ENCODE measurements at places on chromosomes 5 and 9.

GRCh38 chr5:68911840-68912690 is 181.7 kb upstream of the SLC30A5 start:
- no peak for DNase-seq

DNA sequence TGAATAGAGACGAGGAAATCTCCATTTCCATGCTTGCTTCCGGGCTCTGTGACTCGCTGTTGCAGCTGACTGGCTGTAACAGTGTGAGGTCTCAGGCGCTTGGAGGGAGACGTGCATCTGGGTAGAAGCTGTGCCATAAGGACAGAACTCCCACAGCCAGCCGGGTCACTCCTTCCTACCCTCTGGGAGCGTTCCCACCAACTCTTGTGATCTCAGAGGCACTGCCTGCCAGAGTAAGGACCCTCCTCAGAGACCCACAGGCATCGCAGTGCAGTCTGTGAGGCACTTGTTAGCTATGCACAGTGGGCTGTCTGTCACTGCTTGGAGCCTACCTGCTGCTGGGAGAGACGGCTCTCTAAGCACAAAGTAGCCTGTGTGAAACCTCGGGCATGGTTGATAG is 203.4 kb upstream of the SEMA6A start:
- no peak for DNase-seq

DNA sequence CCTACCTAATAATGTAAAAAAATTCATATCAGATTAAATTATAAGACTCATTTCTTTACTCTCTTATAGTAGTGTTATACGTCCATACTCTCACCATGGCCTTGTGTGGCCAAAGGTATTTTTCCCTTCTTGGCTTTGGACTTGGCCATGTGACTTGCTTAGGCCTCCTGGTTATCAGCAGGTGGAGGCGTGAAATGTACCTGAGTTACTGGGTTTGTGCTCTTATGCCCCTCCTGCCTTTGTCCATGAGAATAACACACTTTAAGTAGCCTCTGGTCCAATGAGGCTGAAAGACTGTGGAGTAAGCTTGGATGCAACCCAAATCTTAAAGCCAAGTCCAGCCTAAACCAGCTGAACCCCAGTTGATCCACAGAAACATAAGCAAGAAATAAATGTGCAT is 68.7 kb downstream of the RETREG1 start:
- no peak for DNase-seq

- DNase-seq, result no peak
Observed at GRCh38 chr9:94885854-94886447, 159.5 kb downstream of the AOPEP start.

DNA sequence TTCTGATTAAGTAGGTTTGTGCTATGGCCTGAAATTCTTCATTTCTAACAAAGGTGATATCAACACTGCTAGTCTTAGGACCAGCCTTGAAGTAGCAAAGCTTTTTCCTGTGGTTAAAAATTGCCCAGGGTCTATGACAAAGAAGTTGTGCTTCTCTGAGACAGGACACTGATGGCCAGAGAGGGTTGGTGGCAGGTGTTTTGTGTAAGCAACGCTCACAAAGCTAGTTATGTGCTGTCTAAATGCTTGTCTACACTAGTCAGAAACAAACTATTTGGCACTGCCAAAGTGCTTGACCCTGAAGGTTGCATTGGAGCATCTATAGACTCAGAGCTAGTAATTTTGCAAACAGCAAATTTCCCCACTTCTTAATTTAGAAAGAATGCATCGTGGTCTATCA is 44.1 kb upstream of the SELENOP start:
- DNase-seq, result no peak

- no peak for DNase-seq
Observed at GRCh38 chr5:91417219-91417618, 34.1 kb upstream of the ARRDC3 start.

GRCh38 chr5:75617736-75618352 is 6.6 kb downstream of the ANKDD1B start:
- no peak for DNase-seq

- no peak for DNase-seq
Observed at GRCh38 chr5:38258042-38258318, 379 bp upstream of the EGFLAM start.

- DNase-seq, result no peak
Observed at GRCh38 chr5:73705364-73705763, 79.4 kb downstream of the ARHGEF28 start.

- DNase-seq, result no peak
Observed at GRCh38 chr5:2849429-2849828, 98.0 kb upstream of the IRX2 start.

- no peak for DNase-seq
Observed at GRCh38 chr9:127021664-127022363, 100.6 kb downstream of the ANGPTL2 start.

- no peak for DNase-seq
Observed at GRCh38 chr9:88995200-88995577, 3.9 kb downstream of the S1PR3 start.

DNA sequence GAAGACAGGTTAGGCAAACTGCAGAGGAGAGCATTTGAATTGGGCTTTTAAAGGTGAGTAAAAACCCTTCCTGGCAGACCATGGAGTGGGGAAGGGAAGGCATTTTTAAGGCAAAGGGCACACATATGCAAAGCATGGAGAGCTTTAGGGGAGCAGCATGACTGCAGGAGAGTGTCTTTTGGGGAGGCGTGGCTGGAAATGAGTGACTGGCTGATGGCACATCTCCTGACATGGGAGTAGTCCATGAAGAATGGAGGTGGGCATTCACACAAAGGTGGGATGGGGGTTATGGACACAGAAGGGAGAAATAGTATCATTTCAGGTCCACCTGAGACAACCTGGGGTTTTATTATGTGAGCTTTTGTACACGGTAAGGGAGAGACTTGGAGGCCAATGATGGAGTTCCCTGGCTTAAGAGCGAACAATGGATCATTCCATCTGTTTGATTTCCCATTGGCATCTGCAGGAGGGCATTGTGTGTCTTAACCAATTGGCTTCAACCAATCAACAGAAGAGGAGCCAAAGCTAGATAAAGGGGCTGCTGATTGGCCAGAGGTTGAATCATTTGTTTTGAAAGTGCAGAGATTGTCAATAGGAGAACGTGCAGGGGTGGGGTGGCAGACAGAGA is 2.1 kb downstream of the NSG2 start:
- no peak for DNase-seq

DNA sequence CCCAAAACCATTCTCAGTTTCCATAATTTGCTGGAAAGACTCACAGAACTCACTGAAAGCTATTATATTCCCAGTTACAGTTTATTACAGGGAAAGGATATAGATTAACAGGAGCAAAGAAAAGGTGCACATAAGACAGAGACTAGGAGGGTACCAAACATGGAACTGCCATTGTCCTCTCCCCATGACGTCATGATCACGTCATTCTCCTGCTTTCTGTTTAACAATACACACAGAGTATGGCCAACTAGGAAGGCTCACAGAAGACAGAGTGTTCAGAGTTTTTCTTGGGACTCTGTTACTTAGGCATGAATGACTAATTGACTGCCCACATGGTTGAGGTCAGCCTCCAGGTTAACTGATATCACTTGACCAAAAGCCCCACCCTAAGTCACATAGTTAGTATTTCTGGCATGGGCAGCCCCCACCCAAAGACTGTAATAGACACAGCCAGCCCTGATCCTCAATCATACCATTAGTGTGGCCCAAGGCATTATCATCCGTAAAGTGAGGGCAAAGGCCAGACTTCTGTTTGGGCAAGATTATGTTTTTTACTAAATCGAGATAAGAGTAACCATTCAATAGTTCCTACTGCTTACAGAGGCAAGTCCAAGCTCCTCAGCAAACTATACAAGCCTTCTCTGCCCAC is 353.5 kb upstream of the POU5F2 start:
- no peak for DNase-seq

GRCh38 chr5:78496373-78496772 is 136.0 kb downstream of the SCAMP1 start:
- no peak for DNase-seq

DNA sequence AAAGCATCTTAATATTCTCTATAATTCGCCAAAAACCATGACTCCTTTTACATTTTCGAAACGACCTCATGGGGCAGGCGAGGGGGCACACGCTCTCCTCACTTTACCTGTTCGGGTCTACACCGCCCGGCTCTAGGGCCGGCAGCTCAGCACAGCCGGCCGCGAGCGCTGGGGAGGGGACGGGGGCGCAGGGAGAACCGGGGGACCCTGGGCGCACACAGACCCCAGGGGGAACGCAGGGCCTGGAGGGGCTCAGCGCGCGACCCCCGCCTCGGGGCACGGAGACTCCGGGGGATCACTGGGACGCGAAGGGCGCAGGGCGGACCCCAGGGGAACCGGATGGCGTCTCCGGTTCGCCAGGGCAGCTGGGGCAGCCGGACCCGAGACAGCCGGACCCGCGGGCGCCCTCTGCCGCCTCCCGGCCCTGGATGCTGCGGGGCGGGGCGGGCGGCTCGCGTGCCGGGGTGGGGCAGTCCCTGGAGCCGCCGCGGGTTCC is at the start of gene AHRR:
AHRR (plus strand) TSS at position 485 of the 496 bp plus-strand sequence. CDS start 22,189 bp downstream, outside the sequence.
- DNase-seq, result no peak

DNA sequence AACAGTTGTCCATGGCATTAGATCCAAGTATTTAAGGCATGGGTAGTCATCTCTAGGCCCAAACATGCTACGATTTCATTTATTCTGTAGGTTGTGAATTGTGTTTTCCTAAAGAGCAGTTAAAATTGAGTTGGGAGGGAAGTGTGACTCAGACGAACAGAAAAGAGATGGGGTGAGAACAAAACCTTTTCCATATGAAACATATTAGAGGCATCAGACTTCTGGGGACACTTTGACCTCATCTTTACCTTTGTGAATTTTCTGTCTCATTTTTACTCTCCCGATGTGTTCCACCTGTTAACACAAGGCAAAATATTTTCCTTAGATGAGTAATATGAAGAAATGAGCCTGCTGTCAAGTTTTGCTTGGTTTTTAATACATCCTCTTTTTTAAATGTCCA is 181.3 kb downstream of the ESM1 start:
- no peak for DNase-seq

GRCh38 chr9:27196383-27196782 is 87.4 kb downstream of the TEK start:
- DNase-seq, result no peak

DNA sequence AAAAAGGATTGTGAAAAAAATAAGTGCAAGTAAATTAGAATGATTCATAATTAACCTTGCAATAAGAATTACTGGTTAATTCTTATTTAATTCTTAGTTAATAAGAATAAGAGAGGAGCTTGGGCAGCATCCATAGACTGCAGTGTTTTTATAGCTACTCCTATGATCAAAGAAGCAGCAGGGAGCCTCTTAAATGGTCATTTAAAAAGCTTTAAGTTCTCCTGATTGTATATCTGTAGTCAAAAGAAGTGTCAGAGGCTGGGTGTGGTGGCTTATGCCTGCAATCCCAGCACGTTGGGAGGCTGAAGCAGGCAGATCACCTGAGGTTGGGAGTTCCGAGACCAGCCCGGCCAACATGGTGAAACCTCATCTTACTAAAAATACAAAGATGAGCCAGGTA is 14.4 kb downstream of the ACER2 start:
- no peak for DNase-seq

- DNase-seq, result no peak
Observed at GRCh38 chr9:93318480-93318879, 133.0 kb upstream of the FAM120A start.

GRCh38 chr5:141845371-141845851 is 32.8 kb downstream of the PCDH1 start:
- no peak for DNase-seq

DNA sequence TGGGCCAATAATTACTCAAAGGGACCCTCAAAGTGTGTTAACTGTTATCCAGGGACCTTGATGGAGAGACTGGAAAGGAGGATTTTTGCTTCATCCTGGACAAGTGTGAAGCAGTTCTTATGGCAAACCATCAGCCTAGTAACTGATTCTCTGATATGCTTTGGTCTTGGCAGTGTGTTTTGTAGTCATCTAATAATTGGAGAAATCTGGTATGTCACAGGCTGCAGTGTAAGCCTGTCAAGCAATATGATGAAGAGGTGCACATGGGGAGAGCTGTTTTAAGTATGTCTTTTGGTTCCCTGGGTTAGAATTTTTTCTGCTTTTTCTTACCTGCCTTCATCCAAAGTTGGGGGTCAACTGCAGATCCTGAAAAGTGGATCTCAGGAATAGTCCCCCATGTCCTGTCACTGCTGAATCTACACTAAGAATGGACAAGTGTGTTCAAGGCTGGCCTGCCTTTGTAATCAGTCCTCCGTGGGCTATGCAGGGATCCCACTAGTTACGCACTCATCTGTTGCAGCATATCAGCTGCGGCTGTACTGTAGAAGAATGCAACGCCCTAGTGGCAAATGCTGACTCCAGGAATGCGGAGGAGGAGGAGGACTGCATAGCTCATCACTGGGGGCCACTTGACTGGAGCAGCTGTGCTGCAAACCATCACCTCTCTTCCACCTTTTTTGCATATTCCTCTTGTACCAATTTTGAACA is 1.9 kb downstream of the SPTAN1 start:
- DNase-seq, result no peak

DNA sequence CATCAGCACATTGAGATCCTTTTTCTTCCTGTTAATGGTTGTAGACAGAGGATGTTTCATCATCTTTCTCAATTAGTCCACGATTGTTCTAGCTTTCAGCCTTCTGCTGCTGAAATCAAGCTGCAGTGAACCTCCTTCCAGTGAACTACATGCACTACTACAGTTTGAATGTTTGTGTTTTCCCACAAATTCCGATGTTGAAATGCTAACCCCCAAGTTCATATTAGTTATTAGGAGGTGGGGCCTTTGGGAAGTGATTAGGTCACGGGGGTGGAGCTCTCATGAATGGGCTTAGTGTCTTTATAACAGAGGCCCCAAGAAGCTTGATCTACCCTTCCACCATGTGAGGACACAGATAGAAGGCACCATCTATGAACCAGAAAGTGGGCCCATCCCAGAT is 32.9 kb downstream of the NSG2 start:
- DNase-seq, result no peak

DNA sequence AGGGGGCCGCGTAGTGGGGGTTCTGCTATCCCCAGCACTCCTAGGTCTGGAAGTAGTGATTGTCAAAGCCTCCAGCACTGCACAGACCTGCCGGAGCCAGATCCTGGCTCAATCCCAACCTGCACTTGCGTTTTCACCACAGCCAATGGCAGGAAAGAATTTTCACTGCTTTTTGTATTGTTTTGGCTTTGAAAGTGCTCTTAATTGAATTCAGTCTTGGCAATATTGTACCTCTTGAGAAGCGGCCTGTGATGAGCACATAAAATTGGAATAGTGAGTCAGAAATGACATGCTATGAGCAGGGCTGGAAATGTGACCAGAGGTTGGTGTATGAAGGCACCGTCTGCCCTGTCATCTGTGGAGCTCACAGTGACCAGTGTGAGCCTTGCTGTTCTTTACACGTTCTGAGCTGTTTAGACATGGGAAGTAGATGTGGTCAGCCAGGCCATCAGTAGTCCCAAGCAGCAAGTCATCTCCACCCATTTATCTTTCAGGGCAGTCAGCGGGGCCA is 41.5 kb downstream of the SECISBP2 start:
- DNase-seq, result no peak

- no peak for DNase-seq
Observed at GRCh38 chr5:170854566-170854965, 7.3 kb upstream of the RANBP17 start.

- DNase-seq, result no peak
Observed at GRCh38 chr9:111613436-111614040, 14.1 kb upstream of the PTGR1 start.
